ENCODE measurements at places on chromosomes 11 and 22. TPM values are rescaled to one million over a fixed set of nuclear protein-coding genes. Genes with fewer than 3 reads are reported as not detected.

ROBO4 gene
- not detected for total RNA-seq

INS gene
- not detected for total RNA-seq

- DNase-seq = no peak
Measured at GRCh38 chr11:17263769-17264168, 12.8 kb upstream of the NUCB2 start.

- H3K27ac ChIP-seq = no peak overlapping the region
- H3K4me3 ChIP-seq = no peak overlapping the region
- no peaks in the 10 kb centered on the region for H3K4me1 ChIP-seq
- no peak for DNase-seq
Measured at GRCh38 chr11:98194611-98195010, 826.1 kb upstream of the CNTN5 start.

DNA sequence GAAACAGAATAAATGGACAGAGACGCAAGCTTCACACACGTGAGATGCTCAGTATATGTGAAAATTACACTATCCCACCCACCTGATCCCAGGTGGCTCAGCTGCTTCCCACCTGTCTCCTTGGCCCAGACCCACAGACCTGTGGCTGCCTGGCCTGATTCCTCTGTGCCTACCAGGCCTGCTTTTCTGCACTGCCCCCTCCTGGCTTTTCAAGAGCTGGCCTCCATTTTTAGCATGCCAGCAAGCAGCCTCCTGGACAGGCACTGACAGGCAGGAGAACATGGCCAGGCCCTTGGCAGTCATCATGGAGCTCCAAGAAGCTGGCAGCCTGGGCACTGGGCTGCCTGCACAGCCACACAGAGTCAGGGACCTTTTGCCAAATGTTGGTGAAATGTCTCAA is 79.5 kb upstream of the HMGXB4 start:
- no peak overlapping the region for H3K4me3 ChIP-seq
- H3K27me3 ChIP-seq = peaks cover 23% of the 10 kb centered on the region
- H3K27ac ChIP-seq = no peak overlapping the region
- H3K4me1 ChIP-seq = no peaks in the 10 kb centered on the region
- no peaks in the 10 kb centered on the region for H3K36me3 ChIP-seq
- peak; percentile 59 for DNase-seq

DNA sequence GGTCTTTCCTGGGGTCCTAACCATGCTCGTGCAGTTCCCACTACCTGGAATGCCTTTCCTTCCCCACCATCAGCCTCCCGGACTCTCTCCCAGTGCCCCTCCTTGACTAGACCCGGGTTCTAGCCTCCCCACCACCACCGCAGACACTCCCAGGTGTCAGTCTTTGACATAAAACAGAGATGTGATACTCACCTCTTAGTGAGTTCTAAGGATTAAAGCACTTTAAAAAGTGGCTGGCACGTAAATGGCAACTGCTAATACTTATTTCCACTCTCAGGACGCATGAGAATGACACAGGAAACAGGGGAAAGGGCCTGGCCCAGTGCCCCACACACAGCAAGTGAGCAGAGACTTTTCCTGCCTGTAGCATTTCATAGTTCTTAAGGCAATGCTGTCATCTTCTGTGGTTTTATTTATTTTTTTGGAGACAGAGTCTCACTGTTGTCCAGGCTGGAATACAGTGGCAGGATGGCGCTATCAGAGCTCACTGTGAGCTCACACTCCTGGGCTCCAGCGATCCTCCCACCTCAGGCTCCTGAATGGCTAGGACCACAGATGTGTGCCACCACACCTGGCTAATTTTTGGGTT is 1.9 kb upstream of the SLC25A45 start:
- H3K36me3 ChIP-seq = no peaks in the 10 kb centered on the region
- H3K27ac ChIP-seq = peak overlapping the region; percentile 99
- DNase-seq = no peak

Data from osteocyte (in vitro differentiated cells).